ENCODE measurements at places on chromosomes 11 and 22. TPM values are rescaled to one million over a fixed set of nuclear protein-coding genes. Genes with fewer than 3 reads are reported as not detected.

The SLC16A8 gene
- total RNA-seq = not detected

The ART5 gene
- total RNA-seq = not detected

The TAF10 gene
- total RNA-seq = 154 TPM

The PRG2 gene
- 0.53 TPM for total RNA-seq

GRCh38 chr11:27464289-27464696, 8.3 kb downstream of the LGR4 start:
- no peaks in the 10 kb centered on the region for H3K36me3 ChIP-seq
- DNase-seq = no peak

- no peak overlapping the region for H3K4me3 ChIP-seq
- no peaks in the 10 kb centered on the region for H3K27me3 ChIP-seq
- no peaks in the 10 kb centered on the region for H3K36me3 ChIP-seq
- no peak for DNase-seq
- H3K4me1 ChIP-seq = no peaks in the 10 kb centered on the region
Measured at GRCh38 chr11:15602785-15603567, 488.3 kb downstream of the INSC start.

- H3K36me3 ChIP-seq = peaks cover 28% of the 10 kb centered on the region
- H3K4me1 ChIP-seq = no peaks in the 10 kb centered on the region
- no peak overlapping the region for H3K27ac ChIP-seq
Measured at GRCh38 chr22:40137132-40137531, 40.6 kb upstream of the TNRC6B start.

- no peaks in the 10 kb centered on the region for H3K27me3 ChIP-seq
- peak overlapping the region; percentile 30 for H3K27ac ChIP-seq
- DNase-seq = no peak
- H3K36me3 ChIP-seq = no peaks in the 10 kb centered on the region
- peaks cover 22% of the 10 kb centered on the region for H3K4me1 ChIP-seq
Measured at GRCh38 chr11:67628710-67629385, 889 bp downstream of the NUDT8 start.

DNA sequence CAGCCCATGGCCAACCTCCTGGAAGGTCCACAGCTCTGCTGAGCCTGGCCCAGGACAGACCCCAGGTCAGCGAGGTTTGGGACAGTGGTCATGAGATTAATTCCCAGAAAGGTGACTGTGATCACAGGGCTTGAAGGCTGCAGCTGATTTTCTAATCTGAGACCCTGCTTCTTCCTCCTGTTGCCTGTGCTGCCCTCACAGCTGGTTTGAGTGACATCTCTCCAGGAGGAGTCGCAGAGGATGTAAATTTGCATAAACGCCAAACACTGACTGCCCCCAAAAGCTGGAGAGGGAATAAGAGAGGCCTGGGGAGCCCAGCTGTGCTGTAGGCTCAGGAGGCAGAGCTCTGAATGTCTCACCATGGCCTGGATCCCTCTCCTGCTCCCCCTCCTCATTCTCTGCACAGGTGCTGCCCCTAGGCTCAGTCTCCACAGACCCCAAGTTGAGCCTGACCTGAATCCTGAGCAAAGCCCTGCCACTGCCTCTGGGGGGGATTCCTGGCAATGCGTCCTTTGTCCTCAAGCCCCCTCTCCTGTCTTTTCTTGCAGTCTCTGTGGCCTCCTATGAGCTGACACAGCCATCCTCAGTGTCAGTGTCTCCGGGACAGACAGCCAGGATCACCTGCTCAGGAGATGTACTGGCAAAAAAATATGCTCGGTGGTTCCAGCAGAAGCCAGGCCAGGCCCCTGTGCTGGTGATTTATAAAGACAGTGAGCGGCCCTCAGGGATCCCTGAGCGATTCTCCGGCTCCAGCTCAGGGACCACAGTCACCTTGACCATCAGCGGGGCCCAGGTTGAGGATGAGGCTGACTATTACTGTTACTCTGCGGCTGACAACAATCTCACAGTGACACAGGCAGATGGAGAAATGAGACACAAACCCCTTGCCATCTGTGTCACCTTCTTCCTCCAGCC, 23.8 kb downstream of the GGTLC2 start:
- no peak overlapping the region for H3K27ac ChIP-seq
- no peaks in the 10 kb centered on the region for H3K4me1 ChIP-seq
- no peaks in the 10 kb centered on the region for H3K36me3 ChIP-seq
- DNase-seq = no peak

DNA sequence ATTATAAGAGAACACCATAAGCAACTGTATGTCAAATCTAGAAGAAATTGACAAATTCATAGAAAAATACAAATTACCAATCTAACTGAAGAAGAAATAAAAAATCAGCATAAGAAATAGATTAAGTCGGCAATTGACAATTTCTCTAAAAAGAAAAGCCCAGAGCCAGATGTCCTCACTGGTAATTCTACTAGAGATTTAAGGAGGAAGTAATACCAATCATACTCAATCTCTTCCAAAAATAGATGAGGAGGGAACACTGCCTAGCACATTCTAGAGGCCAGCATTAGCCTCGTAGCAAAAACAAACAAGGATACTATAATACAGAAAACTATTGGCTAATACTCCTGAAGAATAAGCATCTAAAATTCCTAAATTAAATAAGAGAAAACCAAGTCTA, 40.4 kb upstream of the IGLL5 start:
- DNase-seq = no peak
- H3K27me3 ChIP-seq = no peaks in the 10 kb centered on the region
- H3K4me3 ChIP-seq = no peak overlapping the region
- H3K4me1 ChIP-seq = peaks cover 22% of the 10 kb centered on the region
- no peaks in the 10 kb centered on the region for H3K36me3 ChIP-seq

All from CD4-positive, alpha-beta T cell (primary cell).